ENCODE measurements at places on chromosomes 1 and 21.

GRCh38 chr1:228168563-228169270 lies 3.1 kb downstream of the IBA57 start:
- DNase-seq = no peak

DNA sequence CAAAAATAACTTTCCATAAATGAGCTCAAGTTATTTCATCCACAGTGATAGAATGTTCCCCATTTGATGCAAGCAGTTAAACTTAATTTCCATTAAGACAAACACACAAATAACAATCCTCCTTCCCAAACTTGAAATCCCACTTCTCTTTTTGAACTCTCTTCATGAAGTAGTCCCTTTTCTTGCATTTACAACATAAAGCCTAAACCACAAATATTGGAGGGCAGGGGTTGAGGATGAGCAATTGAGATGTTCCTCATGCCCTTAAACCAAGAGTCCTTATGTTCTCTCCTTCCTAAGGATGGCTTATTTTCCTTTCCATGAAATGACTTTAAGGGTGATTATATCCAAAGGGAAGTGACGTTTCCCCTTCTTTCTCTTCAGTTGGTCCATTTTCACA lies 228.8 kb downstream of the DISC1 start:
- no peak for DNase-seq

GRCh38 chr1:159830722-159831121 lies 4.0 kb downstream of the SLAMF8 start:
- no peak for DNase-seq

DNA sequence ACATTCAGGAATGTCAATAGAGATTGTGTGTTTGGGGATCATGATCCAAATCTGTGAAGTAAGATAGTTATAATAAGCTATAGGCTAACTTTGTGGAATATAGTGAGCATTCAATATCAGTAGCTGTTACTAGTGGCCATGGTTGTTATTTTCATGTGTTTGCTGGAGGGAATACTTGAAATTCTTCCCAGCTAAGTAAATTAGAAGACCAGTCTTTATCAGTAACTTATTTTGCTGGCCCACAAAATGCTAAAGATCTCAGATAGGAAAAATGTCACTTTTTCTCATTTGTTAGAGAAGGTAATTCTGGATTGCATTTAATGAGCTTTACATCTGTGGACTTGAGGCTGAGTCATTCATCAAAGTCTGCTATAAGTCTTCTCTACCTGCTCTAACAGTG lies 156.1 kb upstream of the LRRC7 start:
- no peak for DNase-seq

DNA sequence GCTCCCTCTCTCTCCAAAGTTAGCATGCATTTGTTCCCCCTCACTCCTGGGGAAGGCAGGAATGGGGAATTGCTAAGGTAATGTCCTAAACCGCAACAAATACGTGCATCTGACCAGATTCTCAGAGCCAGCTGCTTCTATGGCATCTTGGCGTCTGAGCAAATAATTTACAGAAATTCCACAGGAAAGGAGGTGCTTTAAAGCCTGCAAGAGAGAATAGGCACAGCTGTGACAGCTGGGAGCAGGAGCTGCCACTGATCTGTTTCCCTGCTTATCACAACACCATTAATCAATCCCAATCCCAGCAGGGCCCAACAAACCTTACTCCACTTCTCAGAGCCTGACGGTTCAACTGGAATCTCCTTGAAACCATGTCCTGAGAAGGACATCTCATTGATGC lies 83.5 kb upstream of the ZNF281 start:
- no peak for DNase-seq

- no peak for DNase-seq
Observed at GRCh38 chr21:16426936-16427335, 697.2 kb downstream of the USP25 start.

DNA sequence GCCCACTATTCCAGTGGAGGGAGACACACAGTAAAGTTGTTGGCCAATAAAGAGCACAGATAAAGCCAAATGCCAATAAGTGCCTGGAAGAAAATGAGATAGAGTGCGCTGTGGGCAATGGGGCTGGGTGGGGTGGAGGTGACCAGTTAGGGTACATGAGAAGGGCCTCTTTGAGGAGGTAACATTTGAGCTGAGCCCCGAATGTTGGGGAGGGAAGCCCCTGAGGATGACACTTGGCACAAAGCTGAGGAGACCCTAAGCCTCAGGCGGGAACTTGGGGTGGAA lies 979 bp downstream of the S100A9 start:
- DNase-seq = no peak

DNA sequence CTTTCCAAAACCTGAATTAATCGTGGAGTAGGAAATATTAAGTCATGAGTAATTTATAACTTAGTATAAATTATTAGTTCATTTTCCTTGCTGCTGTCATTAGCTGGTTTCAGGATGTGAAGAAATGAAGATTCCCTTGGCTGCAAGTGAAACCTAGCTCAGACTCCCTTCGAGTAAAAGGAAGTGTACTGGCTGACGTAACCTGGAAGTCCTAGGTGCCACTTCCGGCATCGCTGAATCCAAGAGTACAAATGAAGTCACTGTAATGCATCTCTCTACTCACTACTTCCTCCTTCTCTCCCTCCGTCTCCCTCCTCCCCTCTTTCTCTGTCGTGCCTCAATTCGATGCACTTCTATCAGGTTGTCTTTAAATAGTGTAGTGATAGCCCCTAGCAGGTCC lies 28.8 kb downstream of the ZP4 start:
- DNase-seq = no peak

DNA sequence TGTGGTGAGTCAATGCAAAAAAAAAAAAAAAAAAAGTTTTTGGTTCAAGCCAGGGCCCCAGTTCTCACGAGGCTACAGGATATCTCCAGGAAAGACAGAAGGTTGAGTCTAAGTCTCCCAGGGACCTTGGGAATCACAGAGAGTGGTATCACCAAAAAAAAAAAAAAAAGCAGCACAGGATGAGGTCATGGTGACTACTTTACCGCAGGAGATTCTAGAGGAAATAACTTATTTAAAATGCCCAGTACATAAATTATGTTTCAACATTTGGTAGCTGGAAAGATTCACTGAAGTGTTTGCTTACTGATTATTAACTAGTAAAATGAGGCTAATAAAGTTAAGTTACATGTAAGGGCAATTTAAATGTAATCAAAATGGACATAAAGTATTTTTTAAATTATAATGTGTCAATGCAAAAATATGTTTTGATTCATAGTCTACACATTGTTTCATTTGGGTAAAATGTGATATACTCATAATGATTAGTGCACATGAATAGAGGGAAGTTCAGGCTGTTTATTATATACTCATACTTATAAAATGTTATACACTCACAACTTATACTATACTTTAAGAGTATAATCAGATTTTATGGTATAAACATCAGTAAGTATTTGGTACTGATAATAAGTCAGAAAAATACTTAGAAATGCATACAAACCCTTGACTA lies 84.1 kb downstream of the PLPPR5 start:
- DNase-seq = no peak

GRCh38 chr1:183693521-183693920 lies 40.4 kb upstream of the APOBEC4 start:
- DNase-seq = no peak

DNA sequence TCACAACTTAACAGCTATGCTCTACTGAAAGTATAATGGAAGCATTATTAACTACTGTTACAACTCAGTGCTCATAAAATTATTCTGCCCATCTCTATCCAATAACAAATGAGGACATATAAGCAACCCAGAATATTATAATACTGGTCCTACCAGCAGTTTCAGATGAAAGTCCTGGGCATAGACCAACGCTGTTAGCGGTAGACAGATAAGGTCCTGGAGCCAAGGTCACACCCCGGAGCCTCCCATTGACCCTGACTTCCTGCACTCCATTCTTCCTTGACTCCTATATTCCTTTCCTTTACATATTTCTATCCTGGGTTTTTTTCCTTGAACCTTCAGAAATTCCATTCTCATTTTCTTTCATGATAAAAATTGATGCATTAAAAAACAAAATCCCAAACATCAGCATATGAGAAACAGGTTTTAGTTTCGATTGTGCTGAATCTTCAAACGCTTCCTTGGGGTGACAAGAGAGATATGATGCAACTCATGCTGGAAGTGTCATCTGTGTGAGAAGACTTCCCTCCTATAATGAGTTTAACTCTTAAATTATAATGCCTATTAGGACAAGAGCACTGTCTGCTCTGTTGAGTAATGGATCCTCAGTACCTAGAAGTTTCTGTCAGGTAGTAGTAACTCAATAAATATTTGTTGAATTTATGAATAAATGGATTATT lies 831.1 kb downstream of the LRRIQ3 start:
- DNase-seq = no peak

DNA sequence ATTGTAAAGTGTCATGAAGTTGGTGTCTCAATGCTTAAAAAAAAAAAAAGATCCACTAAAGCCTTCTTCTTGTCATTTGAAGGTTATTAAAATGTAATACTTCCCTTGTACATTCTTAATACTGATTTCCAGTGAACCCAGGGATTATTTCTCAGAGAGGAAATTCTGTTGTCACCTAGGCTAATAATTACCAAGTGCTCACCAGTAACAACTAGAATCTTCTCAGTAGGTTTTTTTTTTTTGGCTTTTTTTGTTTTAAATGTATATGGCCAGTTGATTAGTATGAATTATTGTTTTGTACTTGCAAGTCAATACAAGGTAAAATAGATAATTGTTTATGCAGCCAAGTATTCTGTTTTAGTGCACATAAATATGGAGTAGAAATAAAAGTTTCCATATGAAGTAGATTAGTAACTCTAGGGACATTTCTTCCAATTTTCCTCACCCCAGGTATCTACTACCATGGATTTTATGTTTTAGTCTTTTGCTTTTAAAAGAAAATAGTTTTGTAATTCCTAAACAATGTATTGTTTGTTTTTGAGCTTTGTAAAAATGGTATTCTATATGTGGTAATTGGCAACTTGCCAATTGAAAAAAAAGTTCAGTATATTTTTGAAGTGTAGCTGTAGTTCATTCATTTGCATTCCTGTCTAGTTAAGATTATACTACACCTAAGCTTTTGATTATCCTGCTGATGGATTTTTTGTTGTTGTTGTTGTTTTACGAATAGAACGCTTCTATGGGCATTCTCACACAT lies 21.9 kb downstream of the LAMC1 start:
- no peak for DNase-seq

GRCh38 chr1:200291106-200291505 lies 118.7 kb downstream of the ZNF281 start:
- DNase-seq = no peak

- no peak for DNase-seq
Observed at GRCh38 chr1:196546272-196547111, 61.7 kb downstream of the KCNT2 start.

DNA sequence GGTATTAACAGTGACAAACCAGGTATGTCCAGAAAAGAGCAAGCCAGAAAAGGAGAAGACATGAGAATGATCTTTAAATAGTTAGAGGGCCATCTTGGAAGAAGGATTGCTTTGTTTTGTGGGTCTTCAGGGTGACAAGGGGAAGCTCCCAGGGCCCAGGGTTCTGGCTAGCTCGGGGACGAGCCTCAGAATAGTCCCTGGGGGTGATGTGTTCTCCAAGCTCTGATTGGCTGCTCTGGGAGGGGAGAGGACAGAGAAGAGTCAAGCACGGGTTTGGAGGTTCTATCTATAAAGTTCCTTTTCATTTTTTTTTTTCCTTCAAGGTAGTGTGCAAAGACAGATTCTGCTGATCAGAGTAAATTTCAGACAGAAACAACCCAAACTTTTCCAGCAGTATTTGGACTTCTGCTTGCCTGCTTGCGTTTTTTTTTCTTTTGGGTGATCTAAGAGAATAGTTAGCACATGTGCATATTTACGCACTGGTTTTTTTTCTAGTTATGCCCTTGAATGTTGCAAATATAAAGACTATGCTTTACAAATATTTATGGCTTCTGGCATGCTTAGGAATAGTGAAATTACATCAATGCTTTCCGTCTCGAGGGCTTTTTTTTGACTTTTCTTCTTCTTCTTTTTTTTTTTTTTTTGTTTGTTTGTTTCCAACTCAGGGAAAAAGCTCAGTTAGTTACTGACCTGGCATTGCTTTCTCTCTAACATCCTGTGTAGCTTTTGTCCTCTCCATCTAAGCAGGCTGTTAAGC lies 59.7 kb downstream of the ROR1 start:
- no peak for DNase-seq

GRCh38 chr1:11525151-11525505 lies 46.2 kb downstream of the DISP3 start:
- no peak for DNase-seq

DNA sequence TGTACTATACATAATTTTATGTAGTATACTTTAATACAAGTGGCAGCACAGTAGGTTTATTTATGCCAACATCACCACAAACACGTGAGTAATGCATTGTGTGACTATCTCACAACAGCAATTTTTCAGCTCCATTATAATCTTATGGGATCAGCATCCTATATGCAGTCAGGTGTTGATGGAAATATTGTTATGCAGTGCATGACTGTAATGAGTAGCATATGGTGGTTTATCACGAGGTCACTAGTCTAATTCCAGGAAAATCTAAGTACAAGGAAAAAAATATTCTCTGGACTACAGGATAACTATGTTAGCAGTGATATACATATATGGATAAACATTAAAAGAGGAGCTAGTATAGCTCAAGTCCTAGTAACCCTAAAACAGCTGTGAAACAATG lies 69.0 kb downstream of the ATP1B1 start:
- DNase-seq = no peak

GRCh38 chr1:171220581-171221054 lies 27.7 kb upstream of the FMO1 start:
- DNase-seq = no peak

GRCh38 chr1:179313004-179313403 lies 19.4 kb downstream of the SOAT1 start:
- DNase-seq = no peak

- DNase-seq = no peak
Observed at GRCh38 chr1:247077876-247078257, 744 bp downstream of the ZNF670 start.

DNA sequence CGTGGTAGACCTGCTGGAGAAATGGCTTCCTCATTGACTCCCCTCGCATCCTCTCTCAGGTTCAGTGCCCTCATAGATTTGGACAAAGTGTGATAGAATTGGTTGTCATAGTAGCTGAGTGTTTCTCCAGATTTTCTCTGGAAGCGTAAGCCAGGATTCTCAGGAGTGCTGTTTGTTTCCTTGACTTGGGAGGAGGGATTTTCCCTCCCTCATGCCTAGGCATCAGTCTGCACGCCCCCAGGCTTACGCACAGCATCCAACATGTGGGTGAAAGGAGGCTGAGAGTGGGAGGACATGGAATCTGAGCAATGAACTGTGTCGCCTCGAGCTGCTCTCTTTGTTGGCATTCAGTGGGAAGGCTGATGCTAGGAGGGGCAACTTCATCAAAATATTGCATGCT lies 503.5 kb downstream of the LTN1 start:
- no peak for DNase-seq

GRCh38 chr1:1137256-1138045 lies 21.6 kb upstream of the C1orf159 start:
- no peak for DNase-seq

DNA sequence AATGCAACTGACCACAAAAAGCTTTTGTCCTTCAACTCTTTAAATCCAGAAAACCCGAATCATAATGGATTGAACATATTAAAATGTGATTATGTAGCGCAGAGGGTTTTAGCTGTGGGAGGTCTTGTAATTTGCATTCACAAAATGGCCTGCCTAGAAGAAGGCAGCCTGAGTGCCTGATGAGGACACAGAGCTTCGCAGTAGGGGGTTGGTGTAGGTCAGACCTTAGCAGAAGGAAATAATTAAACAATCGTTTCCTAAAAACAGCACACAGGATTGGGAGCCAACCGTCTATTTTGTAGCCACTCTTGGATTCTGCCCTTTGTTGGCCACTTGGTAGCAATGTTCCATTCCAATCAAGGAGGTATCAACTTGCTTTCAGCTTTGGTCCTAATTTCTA lies 195.7 kb upstream of the KIAA0040 start:
- DNase-seq = no peak

- no peak for DNase-seq
Observed at GRCh38 chr1:4586611-4587160, 67.7 kb upstream of the AJAP1 start.
